ENCODE measurements at places on chromosomes 6 and 20.

DNA sequence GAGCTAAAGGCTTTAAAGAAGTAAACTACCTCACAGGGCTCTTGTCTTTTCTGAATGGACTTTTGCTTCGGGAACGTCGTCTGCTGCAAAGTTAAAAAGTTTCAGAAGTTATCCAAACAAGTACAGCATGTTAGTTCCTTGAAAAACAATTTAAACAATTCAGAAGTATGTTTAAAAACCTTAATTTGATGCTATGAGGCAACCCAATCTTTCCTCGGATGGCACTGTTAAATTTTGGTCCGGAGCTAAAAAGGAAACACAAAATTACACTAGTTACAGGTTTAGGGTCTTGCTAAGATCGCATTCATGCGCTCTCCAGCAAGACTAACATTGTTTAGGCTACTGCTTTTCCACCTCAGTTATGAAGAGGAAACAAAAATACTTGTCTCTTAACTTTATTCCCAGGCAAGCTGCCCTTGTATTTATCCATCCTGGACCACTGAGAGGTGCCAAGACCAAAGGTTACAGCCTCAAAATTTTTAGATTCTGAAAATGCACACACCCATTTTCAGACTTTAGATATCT lies 12.7 kb downstream of the RBM39 start:
- DNase-seq, result no peak

- no peak for DNase-seq
These were observed 407.9 kb upstream of the MAN1A1 start for GRCh38 chr6:119757467-119757866.

DNA sequence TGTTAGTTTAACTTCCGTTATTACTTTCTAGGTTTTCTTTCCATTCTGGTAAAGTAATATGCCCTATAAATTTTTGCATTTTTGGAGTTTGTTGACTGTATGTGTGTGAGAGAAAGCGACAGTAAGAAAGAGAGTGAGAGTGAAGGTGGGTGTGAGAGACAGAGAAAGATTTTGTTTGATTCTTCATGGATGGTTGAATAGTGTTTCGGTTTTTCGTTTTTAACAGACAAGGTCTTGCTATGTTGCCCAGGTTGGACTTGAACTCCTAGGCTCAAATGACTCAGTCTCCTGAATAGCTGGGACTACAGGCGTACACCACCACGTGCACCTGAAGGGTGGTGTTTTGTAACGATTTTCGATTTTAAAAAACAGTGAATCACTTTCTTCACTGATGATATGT lies 329.1 kb upstream of the RUNX2 start:
- no peak for DNase-seq

- no peak for DNase-seq
These were observed 49.8 kb downstream of the MTHFD1L start for GRCh38 chr6:150915131-150915879.

GRCh38 chr6:17665132-17665531 lies 41.6 kb downstream of the NUP153 start:
- DNase-seq, result no peak

DNA sequence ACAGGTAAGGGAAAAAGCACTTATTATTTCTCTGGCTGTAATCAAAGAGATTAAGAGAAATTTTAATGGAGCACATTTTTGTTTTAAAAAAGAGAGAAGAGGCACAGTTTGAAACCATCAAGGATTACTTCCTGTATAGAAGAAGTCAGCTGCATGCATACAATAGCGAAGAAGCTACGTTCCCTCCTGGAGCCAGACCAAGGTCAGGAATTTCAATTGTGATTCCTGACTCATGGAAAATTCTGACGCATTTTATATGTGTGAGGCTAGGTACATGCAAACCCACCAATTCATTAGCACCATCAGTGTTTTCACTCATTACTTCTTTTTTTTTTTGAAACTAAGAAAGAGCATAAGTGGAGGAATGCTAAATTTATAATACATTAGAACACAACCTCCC lies 232.7 kb upstream of the SGK1 start:
- no peak for DNase-seq

DNA sequence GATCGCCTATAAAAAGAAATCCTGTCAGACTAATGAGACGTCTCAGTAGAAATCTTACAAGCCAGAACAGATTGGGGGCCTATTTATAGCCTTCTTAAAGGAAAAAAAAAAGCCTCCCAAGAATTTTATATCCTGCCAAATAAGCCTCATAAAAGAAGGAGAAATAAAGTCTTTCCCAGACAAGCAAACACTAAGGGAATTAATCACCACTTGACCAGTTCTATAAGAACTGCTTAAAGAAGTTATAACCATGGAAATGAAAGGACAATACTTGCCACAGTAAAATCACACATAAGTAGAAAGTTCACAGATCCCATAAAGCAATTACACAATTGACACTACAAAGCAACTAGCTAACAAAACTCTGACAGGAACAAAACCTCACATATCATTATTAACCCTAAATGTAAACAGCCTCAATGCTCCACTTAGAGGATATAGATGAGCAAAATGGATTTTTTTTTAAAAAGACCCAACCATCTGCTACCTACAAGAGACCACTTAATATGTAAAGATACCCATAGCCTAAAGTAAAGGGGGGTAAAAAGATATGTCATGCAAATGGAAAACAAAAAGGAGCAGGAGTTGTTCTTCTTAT lies 13.4 kb downstream of the SLC22A16 start:
- no peak for DNase-seq

DNA sequence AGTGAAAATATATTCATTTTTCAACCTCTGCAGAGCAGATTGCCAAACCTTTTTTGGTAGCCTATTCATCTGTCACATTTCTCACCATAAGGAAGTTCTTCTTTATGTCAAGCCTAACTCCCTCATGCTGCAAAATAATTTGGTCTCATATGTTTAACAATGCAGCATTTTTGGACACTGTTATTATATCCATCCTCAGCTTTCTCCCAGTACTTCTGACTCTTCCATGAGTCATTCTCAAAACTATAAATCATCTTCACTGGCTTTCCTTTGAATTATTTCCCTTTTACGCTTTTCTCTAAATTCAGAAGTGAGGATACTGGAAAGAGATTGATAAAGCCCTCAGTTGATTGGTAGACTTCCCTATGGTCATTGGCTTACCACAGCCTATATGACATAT lies 192.2 kb downstream of the TPBG start:
- DNase-seq, result no peak

DNA sequence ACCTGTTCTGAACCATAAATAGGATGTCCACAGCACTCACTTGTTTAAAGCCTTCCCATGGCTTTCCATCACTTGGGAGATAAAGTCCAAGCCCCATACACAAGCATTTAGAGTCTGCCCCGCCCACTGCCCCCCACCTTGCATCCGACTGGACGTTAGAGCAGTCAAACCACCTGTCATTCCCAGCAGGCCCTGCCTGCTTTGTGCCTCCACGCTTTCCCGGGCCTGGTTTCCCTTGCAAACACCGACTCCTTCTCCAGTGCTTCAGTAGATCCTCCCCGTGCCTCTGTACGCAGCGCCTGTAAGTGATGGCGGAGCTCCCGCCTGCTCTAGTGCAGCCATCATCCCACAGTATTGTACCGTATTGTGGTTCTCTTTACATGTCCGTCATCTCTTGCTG lies 38.3 kb upstream of the INSM1 start:
- no peak for DNase-seq
